ENCODE measurements at places on chromosomes 13 and 19.

DNA sequence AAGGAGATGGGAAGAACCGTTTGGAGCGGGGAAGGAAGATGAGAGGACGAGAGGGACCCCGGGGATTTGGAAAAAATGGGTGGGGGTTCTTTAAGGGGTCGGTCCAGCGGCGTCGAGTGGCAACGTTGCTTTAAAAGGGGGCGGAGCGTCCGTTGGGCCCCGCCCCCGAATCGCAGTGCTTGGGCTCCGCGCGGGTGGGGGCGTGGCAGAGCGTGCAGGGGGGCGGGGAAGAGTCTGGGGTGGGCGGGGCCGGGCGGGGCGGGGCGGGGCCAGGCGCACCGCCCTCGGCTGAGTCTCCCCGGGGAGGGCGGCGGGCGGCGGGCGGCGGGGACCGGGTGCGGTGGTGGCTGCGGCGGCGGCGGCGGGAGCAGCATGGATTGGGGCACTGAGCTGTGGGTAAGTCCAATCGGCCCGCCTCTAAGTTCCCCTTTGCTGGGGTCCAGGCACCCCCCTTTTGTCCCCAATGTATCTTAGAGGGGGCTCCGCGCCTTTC lies at the start of gene TRIP10:
Gene TRIP10 (plus strand): TSS at position 291 of the 493 bp plus-strand sequence. CDS start 82 bp downstream, at position 373.
- DNase-seq = peak; percentile 72

DNA sequence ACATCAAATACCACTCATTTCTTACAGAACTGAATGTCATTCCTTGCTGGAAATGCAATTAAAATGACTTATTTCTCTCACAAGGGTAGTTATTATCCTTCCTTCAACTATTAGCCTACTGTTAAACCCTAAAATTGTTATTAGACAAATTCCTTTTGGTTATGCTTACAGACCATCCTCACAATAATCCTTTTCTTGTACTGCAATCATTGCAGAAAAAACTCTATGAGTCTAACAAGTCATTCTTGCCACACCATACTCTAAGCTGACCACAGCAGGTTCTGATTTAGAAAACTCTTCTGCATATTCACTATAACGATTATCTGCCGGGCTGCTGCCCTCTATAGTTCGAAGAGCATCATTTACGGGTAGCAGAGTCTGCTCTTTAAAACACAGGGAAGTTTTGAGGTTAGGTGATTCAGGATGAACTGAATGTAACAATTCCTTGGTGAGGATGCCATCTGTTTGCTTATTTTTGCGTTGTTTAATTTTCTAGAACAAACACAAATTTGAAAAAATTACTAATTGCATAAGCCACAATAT lies 38.2 kb downstream of the MTMR6 start:
- no peak for DNase-seq

- no peak for DNase-seq
Observed at GRCh38 chr13:65339241-65339640, 1890.9 kb downstream of the PCDH9 start.

GRCh38 chr13:96636001-96636709 lies 358.1 kb downstream of the OXGR1 start:
- DNase-seq = no peak

DNA sequence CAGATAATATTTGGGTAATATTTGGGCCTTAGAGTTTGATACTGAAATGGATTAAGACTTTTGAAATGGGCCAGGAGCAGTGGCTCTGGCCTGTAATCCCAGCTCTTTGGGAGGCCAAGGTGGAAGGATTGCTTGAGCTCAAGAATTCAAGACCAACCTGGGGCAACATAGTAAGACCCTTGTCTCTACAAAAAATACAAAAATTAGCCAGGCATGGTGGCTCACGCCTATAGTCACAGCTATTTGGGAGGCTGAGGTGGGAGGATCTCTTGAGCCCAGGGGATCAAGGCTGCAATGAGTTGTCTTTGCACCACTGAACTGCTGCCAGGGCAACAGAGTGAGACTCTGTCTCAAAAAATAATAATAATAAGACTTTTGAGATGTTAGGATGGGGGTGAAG lies 926 bp upstream of the ZNF836 start:
- no peak for DNase-seq

GRCh38 chr13:42777467-42777866 lies 3.9 kb upstream of the FAM216B start:
- DNase-seq = no peak

- DNase-seq = no peak
Observed at GRCh38 chr19:28169168-28169887, 1043.6 kb downstream of the UQCRFS1 start.
